CD4-positive, alpha-beta T cell treated with Interleukin-15 for 1 hour (primary cell): ENCODE measurements at places on chromosomes 11 and 22.

GRCh38 chr11:128470081-128470480, 117.3 kb downstream of the ETS1 start:
- peak; percentile 72 for DNase-seq

- no peak for DNase-seq
Observed at GRCh38 chr11:109892321-109892794, 200.8 kb upstream of the ZC3H12C start.

DNA sequence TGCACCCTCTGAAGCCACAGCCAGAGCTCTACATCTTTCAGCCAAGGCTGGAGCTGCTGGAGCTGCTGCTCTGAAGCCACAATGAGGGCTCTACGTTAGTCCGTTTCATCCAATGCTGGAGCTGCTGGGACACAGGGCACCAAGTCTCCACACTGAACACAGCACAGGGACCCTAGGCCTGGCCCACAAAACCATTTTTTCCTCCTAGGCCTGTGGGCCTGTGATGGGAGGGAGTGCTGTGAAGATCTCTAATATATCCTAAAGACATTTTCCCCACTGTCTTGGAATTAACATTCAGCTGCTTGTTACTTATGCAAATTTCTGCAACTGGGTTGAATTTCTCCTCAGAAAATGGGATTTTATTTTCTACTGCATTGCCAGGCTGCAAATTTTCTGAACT, 441.4 kb upstream of the FAT3 start:
- no peak for DNase-seq

DNA sequence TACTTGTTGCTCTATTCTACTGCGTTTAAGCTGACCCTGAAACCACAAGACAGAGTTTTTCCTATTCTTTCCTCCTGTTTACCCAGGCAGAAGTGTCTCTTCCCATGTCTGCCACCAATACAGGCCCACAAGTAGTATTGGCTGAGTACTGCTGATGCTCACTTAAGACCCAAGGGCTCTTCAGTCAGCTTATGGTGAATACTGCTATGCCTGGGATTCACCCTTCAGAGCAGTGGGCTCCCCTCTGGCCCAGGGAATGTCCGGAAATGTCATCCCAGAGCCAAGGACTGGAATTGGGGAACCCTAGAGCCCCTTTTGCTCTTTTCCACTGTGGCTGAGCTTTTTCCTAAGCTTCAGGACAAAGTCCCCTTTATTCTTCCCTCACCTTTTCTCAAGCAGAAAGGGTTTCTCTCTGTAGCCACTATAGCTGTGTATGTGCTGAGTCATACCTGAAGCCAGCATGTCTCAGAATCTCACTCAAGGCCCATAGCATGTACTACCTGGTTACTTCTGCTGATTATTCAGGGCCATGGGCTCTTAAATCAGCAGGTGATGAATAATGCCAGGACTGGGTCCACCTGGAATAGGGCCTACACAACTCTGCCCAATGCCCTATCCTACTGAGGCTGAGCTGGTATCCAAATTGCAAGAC, 745.8 kb upstream of the ANO5 start:
- DNase-seq, result no peak

GRCh38 chr11:2518111-2518982, 73.5 kb downstream of the KCNQ1 start:
- DNase-seq, result peak; percentile 14

DNA sequence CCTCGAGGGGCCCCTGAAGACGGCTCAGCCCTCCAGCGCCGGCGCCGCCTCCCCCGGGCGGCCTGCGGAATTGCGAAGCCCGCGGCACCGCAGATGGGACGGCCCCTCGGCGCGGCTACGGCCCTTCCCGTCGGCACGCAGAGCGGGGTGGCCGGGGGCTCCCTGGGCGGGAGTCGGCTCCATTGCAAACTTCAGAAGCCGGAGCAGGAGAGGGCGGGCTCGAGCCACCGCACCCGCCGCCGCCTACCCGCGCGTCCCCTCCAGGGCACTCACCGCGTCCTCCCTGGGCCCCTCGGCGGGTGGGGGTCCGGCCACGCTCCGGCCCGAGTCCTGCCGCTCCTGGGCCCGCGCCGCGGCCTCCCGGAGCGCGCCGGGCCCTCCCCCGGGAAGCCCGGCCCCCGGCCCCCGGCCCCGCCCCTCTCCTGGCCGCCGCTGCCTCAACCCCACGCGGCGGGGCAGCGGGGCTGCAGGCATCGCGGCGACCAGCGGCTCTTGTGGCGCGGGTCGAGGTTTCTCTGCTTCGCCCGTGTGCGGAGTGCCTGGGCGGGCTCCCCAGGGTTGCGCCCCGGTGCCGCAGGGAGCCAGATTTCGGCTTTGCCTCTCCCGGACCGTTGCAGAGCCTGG, at the start of gene PACSIN3:
Gene PACSIN3 (minus strand): TSS at position 359 of the 624 bp plus-strand sequence. CDS start 3,707 bp downstream, outside the sequence.
- DNase-seq, result peak; percentile 29

GRCh38 chr11:73182824-73183321, 35.2 kb upstream of the P2RY2 start:
- DNase-seq, result no peak

DNA sequence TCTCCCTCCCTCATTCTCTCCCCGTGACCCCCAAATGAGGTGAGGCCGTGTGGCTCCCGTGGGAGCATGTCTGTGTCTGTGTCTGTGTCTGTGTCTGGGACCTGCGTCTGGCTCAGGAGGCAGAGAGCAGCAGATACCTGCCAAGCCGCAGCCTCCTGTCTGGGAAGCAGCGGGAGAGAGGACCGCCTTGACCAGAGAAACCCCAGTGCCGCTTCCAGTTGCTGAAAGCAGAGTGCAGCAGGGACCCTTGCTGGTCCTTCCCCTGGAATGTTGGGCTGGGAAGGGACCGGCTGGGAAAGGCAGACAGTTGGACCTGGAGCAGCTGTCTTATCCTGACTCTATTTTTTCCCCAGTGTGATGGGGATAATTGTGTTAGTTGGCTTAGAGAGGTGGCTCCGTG, 525 bp downstream of the CSDC2 start:
- DNase-seq, result no peak

- DNase-seq, result peak; percentile 57
Observed at GRCh38 chr22:21642584-21643448, 714 bp downstream of the SDF2L1 start.

DNA sequence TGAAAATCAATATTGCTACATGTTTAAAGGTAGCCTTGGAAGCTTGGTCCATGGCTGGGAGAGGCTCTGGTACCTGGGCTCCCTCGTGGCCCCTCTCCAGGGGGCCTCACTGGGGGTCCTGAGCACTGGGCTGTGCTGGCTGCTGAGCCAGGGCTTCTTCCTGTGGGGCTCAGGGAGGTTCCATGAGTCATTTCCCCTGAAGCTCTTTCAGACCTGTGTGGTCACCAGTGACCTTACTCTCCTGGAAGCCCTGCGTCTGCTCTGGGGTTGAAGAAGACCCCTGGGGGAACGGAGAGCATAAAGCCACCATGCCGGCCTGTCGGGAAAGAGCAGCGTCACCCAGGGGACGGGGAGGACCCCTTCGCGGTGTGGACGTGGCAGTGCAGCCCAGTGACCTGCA, 389.0 kb downstream of the TBC1D22A start:
- DNase-seq, result no peak
